ENCODE measurements at places on chromosomes 12 and 14. TPM values are rescaled to one million over a fixed set of nuclear protein-coding genes. Genes with fewer than 3 reads are reported as not detected.

DNA sequence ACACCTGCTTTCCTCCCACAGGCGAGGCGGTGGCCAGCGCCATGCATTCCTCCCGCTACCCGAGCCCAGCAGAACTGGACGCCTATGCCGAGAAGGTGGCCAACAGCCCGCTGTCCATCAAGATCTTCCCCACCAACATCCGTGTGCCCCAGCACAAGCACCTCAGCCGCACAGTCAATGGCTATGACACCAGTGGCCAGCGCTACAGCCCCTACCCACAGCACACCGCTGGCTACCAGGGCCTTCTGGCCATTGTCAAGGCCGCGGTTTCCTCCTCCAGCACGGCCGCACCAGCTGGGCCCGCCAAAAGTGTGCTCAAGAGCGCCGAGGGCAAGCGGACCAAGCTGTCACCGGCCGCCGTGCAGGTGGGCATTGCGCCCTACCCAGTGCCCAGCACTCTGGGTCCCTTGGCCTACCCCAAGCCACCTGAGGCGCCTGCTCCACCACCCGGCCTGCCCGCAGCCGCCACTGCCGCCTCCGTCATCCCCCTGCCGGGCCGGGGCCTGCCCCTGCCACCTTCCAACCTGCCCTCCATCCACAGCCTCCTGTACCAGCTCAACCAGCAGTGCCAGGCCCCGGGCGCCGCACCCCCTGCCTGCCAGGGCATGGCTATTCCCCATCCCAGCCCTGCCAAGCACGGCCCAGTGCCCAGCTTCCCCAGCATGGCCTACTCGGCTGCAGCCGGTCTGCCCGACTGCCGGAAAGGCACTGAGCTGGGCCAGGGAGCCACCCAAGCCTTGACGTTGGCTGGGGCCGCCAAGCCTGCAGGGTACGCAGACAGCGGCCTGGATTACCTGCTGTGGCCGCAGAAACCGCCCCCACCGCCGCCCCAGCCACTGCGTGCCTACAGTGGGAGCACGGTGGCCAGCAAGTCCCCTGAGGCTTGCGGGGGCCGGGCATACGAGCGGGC is 54.6 kb downstream of the FAM222A start:
- no peak for DNase-seq
- peaks cover 10% of the 10 kb centered on the region for H3K27me3 ChIP-seq

POMT2 gene
- 16.1 TPM for total RNA-seq

DNA sequence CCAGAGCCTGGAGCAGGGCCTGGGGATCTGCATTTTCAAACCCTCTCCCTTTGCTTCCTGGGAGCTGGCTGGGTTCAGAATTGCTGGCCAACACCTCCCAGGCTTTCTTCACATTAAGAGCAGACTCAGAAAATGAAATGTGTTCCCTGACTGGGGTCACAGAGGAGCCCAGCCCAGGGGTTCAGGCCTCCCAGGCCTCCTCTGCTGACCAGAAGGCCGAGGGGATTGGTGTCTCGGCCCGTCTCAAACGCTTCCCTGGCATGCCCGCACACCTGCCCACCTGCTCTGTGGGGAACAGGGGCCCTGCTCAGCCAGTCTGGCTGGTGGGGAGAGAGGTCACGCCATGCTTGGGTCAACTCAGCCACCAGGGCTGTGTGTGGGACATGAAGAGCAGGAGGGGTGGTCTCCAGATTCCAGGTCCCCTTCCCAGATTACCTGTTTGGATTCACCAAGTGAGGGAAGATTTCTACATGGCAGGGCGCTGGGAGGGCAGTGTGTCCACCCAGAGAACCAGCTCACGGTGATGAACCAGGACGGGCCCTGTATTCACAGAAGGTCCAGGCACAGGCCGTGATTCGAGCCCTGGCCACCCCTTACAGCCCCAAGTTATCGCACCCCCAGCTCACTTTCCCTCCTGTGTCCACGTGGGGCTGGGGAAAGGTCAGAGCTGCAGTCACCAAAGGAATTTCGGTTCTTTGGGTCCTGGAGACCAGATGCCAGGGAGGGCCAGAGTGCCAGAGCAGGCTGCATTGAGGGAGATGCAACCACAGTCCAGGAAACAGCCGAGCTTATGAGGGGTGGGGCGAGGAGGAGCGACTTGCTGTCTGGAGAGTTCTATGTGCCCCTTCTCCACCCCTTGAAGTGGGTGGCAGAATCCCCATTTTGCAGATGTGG is 55.2 kb upstream of the RIN3 start:
- peaks cover 2% of the 10 kb centered on the region for H3K27me3 ChIP-seq
- no peak overlapping the region for H3K4me3 ChIP-seq
- DNase-seq = no peak
- H3K27ac ChIP-seq = no peak overlapping the region
- H3K4me1 ChIP-seq = peaks cover 16% of the 10 kb centered on the region

TAS2R30 gene
- 1.6 TPM for total RNA-seq

GPRC5D gene
- 0.73 TPM for total RNA-seq

GRCh38 chr12:108080363-108080762 is 48.7 kb upstream of the WSCD2 start:
- H3K27ac ChIP-seq = no peak overlapping the region
- no peaks in the 10 kb centered on the region for H3K4me1 ChIP-seq

- peaks cover 37% of the 10 kb centered on the region for H3K27me3 ChIP-seq
- no peak overlapping the region for H3K27ac ChIP-seq
- no peaks in the 10 kb centered on the region for H3K36me3 ChIP-seq
- DNase-seq = peak; percentile 79
- H3K4me3 ChIP-seq = no peak overlapping the region
Observed at GRCh38 chr12:2752676-2753371, 41.9 kb upstream of the FKBP4 start.

DNA sequence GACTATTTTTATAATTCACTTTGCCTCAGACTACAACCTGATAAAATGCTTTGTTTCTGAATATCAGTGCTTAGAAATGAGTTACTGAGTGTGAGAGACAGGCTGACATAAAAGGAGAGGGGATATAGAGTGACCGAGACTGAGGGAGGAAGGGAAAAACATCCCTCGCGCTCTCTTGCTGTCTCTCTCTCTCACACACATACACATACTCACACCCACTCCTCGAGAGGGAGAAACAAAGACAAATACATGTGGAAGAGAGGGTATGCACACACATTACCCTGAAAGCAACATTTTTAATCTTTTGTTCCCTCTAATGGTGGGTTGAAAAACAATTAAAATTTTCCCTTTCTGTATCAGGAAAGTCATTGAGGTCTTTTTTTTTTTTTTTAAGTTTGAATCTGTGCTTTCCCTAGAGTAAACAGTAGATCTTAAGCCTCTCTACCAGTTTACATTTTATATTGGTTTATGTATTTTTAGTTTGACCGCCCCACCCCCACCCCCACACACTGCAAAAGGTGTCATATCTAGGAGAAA is 45.3 kb downstream of the FRS2 start:
- no peak overlapping the region for H3K4me3 ChIP-seq
- no peak for DNase-seq

CABP1 gene
- 0.25 TPM for total RNA-seq

GRCh38 chr12:69821032-69821455 is 4.0 kb upstream of the MYRFL start:
- peaks cover 5% of the 10 kb centered on the region for H3K27me3 ChIP-seq
- no peaks in the 10 kb centered on the region for H3K4me1 ChIP-seq
- H3K27ac ChIP-seq = no peak overlapping the region
- no peaks in the 10 kb centered on the region for H3K36me3 ChIP-seq

DNA sequence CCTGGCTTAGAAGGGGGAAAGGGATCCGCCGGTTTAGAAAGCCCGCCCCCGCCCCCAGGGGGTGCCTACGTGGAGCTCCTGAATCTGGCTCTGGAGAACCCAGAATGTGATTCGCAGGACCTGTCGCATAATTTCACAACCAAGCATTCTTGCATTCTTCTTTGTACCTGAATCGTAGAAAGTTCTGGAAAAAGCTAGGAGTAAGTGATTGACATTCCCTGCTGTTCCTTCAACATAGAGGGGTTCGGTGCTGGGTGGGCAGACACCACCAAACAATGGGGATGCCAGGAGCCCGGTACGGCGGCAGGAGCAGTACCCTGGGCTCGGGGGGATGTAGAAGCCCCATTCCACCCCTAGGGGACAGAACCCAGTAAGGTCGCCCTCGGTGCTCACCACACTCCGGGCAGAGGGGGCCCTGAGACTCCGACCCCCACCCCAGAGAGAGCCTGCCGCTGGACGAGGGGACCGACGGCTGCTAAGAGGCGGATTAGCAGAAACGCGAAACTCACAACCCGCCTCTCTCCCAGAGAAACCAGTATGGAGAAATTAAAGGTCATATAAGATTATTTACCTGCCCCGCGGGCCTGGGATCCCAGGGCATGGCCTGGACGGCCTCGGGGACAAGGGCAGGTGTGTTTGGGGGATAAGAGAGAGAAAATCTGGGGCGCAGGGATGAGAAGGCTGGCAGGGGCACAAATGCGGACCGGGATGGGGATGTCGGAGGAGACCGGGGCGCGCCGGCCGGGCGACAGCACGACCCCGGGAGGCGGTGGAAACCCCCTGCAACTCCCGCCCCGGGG is 520 bp downstream of the CSRP2 start:
- peak overlapping the region; percentile 84 for H3K4me3 ChIP-seq
- H3K36me3 ChIP-seq = no peaks in the 10 kb centered on the region
- H3K27ac ChIP-seq = no peak overlapping the region
- no peak for DNase-seq
- H3K27me3 ChIP-seq = peaks cover 65% of the 10 kb centered on the region
- peaks cover 13% of the 10 kb centered on the region for H3K4me1 ChIP-seq

DNA sequence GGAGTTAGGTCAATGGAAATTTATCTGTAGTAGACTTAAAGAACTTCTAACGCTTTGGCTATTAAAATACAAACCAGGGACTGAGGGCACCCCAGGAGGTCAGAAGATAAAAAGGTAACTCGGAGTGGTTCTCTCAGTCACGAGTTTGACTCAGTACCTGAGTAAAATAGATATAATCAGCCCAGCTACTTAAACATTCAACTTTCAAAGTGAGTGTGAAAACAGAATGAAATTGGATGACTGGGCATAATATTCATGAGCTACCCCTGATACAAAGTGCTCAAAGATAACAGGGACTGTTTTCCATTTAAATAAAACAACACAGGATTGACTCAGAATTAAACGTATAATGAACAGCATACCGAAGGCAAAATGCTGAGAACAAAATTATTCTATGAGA is 75.0 kb downstream of the FOXN3 start:
- H3K27ac ChIP-seq = no peak overlapping the region
- H3K27me3 ChIP-seq = no peaks in the 10 kb centered on the region
- peaks cover 27% of the 10 kb centered on the region for H3K36me3 ChIP-seq
- no peak overlapping the region for H3K4me3 ChIP-seq

- DNase-seq = no peak
- H3K27me3 ChIP-seq = no peaks in the 10 kb centered on the region
- no peak overlapping the region for H3K27ac ChIP-seq
- no peaks in the 10 kb centered on the region for H3K36me3 ChIP-seq
- H3K4me3 ChIP-seq = no peak overlapping the region
Observed at GRCh38 chr12:78695749-78696148, 168.8 kb upstream of the SYT1 start.

DNA sequence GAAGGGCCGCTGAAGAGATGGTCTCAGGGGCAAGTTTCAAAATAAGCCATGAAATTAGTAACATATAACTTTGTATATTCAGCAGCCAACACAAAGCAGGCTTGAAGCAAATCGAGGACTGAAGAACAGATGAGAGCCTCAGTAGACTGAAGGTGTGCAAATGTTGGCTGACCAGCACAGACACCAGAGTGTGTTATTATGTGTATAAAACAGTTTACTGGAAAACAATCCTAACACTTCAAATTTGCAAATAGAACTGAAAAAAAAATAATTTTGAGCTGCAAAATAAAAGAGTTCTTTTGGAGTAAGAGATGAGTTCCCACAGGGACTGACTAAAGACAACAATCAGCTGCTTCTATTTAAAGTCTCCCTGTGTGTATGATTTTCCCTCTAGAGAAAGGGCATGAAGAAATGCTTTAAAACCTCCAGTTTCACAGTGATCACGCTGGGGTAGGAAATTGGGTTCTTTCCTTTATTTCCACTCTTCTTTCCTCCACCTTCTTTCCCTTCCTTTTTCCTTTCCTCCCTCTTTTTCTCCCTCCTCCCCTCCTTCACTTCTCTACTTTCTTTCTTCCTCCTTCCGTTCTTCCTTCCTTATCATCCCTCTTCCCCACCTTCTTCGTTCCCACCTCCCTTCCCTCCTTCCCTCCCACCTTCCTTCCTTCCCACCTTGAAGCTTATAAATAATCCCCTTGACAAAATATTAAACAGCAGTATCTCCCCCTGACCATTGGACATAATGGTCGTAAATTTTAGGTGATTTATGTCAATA is 383.9 kb upstream of the DCN start:
- H3K36me3 ChIP-seq = peaks cover 5% of the 10 kb centered on the region
- peaks cover 20% of the 10 kb centered on the region for H3K4me1 ChIP-seq

DNA sequence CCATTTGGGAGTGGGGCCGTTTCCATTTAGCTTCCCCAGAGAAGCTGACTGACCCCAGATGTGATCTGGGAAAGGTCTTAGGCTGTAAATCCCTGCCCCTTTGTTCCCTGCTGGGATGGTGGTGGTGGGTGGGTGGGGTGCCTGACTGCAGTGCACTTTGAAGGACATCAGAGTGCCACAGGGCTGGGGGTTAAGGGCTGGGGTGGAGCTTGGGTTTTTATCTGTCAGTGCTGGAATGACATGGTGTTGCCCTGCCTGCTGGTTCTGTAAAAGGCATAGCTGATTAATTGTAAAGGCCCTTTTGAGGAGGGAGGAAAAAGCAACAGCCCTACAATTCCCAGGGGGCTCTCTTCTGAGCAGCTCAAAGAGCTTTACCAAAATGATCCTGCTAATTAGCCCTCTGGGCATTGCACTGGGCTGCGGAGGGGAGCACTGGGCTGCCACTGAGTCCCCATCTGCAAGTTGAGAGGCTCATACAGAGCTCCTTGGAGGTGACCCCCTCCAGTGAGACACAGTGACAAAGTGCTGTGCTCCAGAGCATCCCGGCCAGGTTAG is 21.1 kb downstream of the PLEKHG3 start:
- H3K27ac ChIP-seq = peak overlapping the region; percentile 96
- peak overlapping the region; percentile 76 for H3K4me3 ChIP-seq
- DNase-seq = no peak
- H3K27me3 ChIP-seq = no peaks in the 10 kb centered on the region

ADCY6 gene
- 0.05 TPM for total RNA-seq

SMOC1 gene
- total RNA-seq = not detected

IRAK3 gene
- total RNA-seq = 1.8 TPM

DNA sequence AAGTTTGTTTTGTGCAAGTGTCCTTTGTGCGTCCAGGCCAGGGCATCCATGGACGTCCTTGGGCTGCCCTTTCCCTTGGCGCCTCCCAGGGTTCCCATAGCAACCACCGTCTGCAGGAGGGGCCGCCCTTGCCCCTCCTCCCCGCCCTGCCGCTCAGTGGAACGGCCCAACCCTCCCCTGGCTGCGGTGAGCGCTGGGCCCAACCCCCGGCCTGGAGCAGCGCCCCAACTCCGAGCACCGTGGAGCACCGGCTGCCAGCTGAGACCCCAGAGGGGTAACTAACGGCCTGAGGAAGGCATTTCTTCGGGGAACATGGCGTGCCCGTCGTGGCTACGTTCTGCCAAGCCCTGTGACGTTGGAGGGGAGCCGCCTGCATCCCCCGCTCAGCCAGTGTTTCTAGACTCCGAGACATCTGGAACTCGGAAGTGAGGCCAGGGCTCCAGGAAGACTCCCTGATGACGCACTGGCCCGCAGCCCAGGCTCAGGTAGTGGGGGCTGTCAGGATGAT is 5.3 kb upstream of the ACACB start:
- H3K36me3 ChIP-seq = peaks cover 18% of the 10 kb centered on the region
- peaks cover 11% of the 10 kb centered on the region for H3K4me1 ChIP-seq
- H3K27me3 ChIP-seq = no peaks in the 10 kb centered on the region
- H3K27ac ChIP-seq = peak overlapping the region; percentile 63
- H3K4me3 ChIP-seq = peak overlapping the region; percentile 66
- peak; percentile 61 for DNase-seq

CRACR2A gene
- total RNA-seq = 34.3 TPM

HOXC9 gene
- total RNA-seq = not detected
